ENCODE measurements at places on chromosomes 2 and 18.

DNA sequence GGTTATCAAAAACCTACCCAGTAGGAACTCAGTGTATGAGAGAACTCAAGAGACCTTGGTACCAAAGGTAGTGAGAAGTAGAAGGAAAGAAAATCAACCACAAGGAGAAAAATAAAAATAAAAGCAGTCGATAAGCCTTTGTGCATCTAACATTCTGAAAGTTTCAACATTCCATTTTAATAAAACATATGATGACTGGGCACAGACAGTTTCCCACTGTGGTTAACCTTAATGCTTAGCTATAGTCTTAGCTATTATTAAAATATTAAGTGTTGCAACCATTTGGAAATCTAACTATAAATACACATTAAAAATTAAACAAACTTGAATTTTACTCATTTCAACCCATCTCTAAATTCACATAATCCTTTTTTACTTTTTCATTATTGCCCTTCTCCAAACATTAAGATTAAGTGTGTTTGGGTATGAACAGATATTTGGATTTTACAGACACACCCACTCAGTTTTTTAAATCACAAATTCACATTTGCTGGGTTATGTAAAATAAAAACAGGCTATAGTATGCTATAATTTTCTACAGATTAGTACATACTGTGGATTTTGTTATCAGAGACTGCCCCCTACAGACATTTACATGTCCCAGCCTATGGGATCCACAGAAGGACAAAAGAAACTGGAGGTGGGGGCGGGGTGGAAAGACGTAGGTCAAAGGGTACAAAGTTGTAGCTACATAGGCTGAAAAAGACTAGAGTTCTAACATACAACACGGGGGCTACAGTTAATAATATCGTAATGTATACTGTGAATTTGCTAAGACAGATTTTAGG is 32.8 kb downstream of the SRBD1 start:
- DNase-seq, result no peak

DNA sequence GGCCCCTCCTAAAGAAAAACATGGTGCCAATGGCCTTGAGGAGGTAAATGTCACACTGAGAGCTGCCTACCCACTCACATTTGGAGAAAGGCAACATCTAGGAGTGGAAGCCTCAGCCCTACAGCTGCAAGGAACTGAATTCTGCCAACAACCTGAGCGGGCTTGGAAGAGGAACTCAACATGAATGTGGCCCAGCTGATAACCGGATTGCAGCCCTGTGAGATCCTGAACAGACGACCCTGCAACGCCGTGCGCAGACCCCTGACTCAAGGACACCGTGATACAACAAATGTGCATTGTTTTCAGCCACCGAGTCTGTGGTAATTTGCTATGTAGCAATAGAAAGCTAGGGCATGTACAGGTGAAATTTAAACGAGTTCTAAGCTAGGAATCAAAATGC is 99.4 kb downstream of the MYOM1 start:
- no peak for DNase-seq

GRCh38 chr2:116098049-116098448 is 1655.6 kb downstream of the DPP10 start:
- no peak for DNase-seq

GRCh38 chr2:20188851-20189250 is 36.1 kb downstream of the SDC1 start:
- DNase-seq, result no peak
